ENCODE measurements at places on chromosomes 6 and 20.

DNA sequence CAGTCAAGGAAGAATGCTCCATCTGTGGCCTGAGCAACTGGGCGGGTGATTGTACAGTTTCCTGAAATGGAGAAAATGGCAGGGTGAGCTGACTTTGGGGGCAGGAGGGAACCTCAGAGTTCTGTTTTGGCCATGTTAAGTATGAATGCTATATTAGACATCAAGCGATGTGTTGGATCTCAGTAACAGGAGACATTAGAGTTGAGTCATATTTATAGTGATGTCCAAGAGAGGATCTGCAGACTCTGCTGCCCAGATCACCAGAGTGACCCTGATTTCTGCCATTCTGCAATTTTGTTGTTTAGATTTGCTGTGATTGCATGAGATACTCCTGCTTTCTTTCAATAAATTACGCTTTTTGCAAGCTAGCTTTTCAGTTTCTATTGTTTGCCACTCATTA lies 131.4 kb upstream of the ENPP5 start:
- no peak for DNase-seq

DNA sequence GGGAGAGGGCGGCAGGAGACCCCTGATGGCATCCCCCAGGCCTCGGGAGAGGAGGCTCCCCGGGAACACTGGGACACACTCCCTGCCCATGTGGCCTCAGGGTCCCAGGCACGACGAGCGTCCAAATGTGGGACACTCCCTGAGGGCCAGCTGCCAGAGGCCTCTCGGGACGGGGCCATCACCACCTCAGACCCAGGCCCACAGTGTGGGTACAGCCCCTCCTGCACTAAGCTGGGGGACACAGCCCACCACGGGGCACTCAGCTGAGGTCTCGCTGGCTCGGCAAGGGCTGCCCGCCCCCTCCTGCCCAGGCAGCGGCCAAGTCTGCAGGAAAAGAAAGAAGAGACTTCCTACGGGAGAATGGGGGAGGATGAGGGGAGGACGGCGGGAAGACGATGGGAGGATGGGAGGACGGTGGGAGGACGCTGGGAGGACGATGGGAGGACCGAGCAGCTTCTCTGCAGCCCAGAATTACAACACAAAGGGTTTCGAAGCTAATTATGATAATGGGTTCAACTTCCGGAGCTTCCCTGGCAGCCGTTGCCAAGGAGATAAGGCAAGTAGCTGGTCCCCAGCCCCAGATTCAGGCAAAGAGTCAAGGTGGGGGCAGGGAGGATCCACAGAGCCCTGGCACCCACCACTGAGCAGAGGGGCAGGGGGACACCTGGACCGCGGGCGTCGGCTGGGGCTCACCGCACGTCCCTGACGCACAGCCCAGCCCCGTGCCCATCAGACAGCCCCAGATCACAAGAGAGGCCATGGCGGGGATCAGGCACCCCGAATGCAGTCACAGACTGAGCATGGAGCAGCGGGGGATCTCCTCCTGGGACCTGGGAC lies 17.5 kb downstream of the KCNQ2 start:
- DNase-seq: no peak

DNA sequence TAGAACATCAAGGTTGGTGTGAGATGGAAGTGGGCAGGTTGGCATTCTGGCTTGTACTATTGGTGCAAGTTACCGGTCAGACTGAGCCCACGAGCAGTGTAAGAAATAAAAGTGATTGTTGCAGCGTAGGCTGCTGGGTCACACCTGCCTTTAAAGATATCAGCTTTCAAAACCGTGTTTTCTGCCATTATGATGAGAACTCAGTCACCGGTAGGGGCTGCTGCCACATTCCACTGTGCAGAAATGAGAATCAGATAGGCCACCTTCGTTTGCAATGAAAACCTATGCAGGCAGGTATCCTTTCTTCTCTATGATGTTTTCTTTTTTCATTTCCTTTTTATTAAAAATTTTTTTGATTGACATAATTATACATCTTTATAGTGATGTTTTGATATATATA lies 168.5 kb downstream of the MYLK4 start:
- no peak for DNase-seq

DNA sequence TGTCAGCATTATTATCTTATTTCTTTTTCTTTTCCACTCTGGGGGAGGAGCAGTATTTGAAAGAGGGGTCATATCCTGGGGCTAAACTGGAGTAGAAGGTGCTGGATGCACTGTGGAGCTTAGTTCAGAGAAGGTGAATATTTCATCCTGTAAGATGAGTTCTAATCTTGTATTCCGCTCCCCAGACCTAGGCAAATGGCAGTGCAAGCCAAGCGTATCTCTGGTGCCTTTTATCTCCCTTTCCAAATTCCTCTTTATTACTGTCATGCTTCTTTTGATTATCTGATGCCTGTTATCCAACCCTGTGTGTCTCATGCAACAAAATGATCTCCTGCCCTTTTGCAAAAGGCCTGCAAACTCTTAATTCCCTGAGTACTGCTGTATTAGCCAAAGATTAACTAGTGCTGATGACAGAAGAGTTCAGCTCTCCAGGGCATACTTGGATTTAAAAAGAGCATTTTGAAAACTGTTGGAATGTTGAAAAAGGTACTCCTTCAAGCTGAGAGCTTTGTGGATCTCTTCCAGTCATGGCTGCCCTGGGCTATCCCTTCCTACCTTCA lies 138.0 kb downstream of the CARMIL1 start:
- DNase-seq: no peak

- no peak for DNase-seq
These were observed 309.0 kb upstream of the PTCHD4 start for GRCh38 chr6:48419992-48420391.

DNA sequence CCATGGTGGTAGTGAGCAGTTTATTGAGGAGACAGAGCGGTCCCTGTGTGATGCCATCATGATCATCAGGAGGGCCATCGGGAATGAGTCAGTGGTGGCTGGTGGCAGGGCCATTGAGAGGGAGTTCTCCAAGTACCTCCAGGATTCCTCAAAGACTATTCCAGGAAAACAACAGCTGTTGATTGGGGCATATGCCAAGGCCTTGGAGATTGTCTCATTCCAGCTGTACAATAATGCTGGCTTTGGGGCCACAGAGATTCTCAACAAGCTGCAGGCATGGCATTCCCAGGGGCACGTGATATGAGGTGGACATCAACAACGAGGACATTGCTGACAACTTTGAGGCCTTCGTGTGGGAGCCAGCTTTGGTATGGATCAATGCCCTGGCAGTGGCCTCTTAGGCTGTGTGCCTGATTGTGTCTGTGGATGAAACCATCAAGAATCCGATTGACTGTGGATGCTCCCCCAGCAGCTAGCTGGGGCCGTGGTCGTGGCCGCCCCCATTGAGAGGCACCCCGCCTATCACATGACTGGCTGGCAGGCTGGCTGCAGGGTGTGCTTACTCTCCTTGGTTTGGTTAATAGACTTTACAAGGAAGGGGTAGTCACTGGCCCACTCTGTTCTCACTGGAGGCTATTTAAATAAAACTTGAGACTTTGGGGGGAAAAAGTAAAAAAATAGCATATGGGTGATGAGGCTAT lies 16.7 kb downstream of the RAET1E start:
- DNase-seq: no peak

- no peak for DNase-seq
These were observed 46.2 kb upstream of the BCLAF1 start for GRCh38 chr6:136335736-136336363.

DNA sequence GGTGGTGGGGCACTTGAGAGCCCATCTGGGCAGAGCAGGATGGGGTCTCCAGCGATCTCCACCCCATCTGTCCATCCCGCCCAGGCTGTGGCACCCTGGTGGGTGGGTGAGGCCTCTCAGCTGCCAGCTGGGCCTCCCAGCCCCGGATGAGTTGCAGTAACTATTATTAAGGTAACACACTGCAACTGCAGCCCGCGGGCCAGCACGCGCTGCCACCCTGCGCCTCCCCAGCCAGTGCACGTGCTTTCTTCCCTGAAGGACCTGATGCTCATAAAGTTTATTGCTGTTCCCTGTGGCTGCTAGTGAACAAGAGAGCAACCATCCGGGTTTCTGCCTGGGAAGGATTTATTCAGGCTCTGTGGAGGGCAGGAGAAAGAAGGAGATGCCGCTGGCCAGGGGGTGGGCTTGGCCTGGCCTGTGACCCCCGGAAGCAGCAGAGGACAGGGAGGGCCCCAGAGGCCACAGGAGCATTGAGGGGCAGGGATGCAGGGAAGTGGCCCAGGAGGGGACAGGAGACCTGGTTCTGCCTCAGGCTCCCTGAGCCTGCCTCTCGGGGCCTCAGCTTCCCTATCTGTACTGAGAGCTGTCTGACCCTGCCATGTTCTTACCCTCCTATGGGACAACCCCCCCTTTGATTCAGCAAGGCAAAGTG lies 1.7 kb downstream of the IP6K3 start:
- no peak for DNase-seq

DNA sequence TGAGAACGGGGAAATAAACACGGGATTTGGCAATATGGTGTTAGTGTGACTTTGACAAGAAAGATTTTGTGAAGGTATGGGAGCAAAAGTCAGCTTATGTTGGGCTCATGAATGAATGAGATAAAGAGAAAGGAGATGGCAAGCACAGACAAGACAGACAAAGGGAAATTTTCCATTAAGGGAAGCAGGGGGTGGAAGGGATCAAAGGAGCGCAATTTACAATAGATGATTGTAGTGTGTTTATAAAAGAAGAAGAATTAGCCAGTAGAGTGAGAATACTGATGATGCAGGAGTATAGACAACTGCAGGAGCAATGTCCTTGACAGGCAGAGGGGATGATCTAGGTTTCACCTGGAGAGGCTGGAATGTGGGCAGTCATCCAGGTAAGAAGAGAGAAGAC lies 34.1 kb downstream of the RBM24 start:
- DNase-seq: no peak

GRCh38 chr20:6499566-6499965 lies 267.9 kb upstream of the BMP2 start:
- no peak for DNase-seq

GRCh38 chr6:82588020-82588419 lies 224.4 kb downstream of the TPBG start:
- no peak for DNase-seq

DNA sequence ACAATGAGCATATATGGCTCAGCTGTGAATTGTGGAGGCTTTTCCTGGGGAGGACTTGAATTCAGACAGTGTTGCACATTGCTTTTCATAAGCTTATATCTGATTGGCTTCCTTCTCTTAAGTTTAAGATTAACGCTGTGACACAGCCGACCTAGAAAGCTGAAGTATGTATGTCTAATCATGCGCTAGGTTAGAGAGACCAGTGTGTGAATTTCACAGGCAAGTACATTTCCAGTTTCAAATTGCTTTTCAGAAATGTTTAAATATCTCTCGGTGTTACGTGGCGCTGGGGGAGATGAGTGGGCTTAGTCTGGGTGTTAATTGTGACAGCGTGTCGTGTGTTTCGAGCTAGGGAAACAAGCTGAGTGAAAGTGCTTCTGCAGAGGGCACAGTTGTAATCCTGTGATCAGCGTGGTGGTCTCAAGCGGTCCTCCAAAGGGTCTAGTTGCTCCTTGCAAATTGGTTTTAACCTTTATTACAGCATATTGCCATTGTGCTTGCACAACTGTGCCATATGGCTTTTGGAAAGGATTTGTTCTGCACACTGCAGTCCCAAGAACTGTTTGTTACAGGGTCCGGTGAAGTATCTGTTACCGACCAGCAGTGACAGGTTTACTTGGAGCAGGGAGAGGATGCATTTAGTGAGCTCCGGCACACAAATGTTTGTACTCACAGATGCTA lies 166.6 kb downstream of the SASH1 start:
- DNase-seq: no peak

DNA sequence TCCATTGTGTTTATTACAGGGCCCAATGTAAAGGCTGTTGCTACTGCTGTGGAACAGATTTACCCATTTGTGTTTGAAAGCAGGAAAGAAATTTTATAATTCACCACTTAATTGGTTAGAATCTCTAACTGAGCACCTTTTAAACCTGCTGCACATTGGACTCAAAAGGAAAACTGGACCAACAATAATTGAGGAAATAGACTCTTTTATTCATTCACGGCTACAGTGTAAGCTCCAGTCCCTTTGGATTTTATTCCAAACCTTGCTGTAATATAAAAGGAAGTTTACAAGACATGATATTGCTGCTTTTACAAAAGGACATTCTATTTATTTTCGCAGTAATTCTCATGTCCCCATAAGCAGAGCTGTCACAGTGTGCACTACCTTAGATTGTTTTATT lies 33.9 kb downstream of the TBPL1 start:
- DNase-seq: no peak

GRCh38 chr6:3355358-3356055 lies 96.8 kb downstream of the PSMG4 start:
- peak; percentile 52 for DNase-seq

- no peak for DNase-seq
These were observed 434.0 kb upstream of the JARID2 start for GRCh38 chr6:14811775-14812428.

DNA sequence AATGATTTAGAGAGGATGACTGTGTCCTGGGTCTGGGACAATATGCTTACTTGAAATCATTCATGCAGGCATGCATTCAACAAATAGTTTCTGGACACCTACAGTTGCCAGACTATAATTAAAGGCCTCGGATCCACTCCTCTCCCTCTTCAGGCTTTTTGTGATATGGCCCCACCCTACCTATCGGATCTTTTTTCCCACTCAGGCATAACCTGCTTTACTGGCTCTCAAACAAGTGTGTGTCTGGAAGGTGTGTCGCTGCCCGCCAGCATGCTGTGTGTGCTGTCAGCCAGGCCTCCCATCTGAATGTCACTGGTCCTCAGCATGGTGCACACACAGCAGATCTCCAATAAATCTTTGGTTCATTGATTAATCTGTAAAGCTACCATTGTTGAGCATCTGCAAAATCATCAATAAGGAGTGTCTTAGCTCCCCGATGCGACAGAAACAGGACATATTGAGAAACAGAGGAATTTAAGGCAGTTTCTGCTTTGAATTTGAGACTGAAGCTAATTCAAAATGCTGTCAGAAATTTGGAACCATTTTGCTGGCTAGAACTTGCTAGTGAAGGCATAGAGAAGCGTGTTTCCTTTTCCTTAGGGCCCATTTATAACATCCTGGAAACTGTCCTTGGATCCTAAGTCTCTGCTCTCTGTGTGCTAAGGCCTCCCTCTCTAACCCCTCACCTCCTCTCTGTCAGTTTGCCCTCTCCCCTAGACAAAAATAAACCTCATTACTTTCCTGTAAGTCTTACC lies 23.5 kb upstream of the CCN6 start:
- no peak for DNase-seq

- no peak for DNase-seq
These were observed 61.6 kb downstream of the MDGA1 start for GRCh38 chr6:37636116-37636515.

DNA sequence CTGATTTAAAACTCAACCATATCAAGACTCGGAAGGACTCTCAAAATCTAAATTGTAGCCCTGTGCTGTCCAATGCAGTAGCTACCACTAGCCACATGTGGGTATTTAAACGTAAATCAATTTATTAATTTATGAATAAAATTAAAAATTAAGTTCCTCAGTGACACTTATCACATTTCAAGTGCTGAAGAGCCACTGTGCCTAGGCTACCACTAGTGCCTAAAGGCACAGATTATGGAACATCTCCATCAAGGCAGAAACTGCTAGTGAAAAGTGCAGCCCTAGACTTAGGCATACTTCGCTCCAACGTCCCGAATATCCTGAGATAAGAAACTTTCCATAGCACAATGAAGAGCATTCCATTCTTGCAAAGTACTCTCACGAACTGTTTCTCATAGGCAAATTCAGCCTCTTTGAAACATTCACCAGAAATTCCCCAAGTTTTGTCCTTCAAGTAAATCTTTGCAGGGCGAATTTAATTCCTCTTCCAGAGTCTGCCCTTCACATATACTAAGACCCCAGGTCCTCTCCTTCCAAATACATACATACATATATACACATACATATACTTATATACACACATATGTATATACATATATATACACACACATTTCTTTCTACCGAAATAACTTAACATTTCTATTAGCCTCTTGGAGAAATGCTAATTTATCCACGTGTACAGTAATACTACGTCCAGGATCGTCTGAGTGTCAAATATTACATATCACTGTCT lies 1.3 kb downstream of the SUPT3H start:
- DNase-seq: no peak
